ENCODE measurements at places on chromosomes 7 and 10.

GRCh38 chr7:129958643-129959470, 6.1 kb upstream of the UBE2H start:
- DNase-seq = no peak

DNA sequence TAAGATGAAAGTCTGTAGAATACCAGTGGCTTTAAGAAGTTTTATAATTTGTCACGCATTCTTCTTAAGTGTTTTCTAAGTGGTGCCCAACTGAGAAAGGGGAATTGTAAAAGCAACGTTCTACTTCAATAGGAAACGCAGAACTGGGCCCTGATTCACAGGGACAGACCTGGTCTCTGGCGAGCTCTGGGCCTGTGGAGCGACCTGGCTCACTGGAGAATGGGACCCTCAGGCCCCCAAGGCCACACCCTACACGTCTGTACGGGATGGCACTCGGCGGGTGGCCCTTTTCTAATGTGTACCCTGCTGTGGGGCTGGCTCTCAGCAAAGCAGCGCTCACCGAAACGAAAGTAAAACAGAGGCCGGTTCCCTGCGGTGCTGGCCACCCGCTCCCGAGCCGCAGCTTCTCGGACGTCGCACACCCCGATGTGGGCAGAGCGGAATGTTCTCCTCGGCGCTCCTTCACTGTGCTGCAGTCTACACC, 205.0 kb downstream of the DIP2C start:
- DNase-seq = no peak

DNA sequence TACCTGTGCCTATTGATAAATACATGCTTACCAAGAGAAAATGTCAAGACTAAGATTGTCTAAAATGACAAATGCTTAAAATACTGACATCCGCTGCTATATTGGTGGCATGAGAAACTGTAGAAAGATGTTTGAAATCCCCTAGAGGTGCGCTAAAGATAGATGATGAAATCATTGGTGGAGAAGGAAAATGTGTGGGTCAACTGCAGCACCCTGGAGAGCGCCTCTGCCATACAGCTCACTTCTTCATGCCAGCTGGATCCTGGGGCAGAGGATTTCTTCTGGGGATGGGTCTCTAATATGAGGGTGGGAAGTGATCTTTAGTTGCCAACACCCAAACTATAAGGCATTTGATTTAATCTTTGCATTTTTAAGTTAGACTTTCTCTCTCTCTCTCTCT, 680.4 kb upstream of the POM121L12 start:
- DNase-seq = peak; percentile 2

DNA sequence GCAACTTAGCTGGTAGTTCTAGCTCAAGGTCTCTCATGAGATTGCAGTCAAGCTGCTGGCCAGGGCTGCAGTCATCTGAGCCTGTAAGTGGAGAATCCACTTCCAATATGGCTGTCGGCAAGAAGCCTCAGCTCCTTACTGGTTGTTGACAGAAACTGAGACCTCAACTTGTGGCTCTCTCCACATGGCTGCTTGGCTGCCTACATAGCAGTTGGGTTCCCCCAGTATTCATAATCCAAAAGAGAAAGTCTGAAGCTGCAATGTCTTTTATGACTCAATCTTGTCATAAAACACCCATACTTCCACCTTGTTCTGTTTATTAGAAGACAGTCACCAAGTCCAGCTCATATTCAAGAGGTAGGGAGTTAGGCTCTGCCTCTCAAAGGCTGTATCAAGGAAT, 334.9 kb upstream of the KMT2E start:
- DNase-seq = no peak

DNA sequence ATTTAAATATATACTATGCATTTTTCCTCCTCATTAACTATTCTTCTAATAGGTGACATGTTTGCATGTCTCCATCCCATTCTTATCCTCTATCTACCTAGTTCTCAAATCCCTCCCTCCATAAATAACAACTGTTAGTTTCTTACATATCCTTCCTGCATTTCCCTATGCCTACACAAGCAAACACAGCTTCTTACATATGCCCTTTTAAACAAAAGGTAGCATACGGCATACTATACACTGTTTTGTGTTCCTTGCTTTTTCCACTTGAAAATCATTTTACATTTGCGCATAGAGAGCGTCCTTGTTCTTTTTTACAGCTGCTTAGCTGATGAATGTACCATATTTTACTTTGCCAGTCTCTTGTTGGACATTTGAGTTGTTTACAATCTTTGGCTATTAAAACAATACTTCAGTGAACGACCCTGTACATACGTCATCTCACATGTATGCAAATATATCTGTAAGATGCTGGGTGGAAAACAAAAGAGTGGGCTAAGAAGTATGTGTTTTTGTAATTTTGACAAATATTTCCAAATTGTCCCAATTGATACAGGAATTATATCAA, 7.8 kb downstream of the GOT1 start:
- DNase-seq = no peak

- no peak for DNase-seq
Measured at GRCh38 chr7:74343281-74344131, 54.3 kb downstream of the CLIP2 start.

DNA sequence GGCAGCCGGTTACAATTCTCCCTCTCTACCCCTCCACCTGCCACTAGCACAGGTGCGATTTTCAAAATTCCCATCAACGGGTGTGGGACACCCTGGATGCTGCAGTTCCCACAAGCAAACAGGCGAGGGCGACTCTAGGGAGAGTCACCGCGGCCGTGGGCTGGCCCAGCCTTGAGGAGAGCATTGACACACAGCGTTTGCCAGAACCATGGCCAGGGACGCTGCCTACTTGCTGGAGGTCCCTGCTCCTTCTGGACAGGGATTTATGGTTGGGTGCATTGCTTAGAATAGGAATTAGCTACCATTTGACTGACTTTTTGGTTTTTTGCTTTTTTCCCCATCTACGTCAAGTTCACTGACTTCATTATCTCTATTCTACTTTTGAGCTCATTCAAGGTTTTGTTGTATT, 19.0 kb upstream of the CLDN4 start:
- no peak for DNase-seq

DNA sequence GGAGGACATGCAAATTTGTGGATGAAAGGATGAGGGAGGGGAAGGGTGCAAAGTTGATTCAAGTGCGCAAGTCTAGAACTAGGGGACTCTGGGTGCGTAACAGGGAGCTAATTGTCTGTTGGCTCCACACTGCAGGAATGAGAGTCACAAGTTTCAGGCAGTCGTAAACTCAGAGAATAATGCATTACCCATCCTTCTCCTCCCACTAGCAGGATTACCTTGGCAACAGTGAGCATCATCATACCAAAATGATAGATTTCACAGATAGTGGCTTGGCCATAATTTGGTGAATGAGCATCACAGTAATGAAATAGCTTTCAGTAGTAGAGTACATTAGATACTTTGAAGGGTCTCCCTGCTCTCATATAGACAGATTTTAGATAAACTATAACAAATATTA, 565.5 kb downstream of the GALNT17 start:
- no peak for DNase-seq

DNA sequence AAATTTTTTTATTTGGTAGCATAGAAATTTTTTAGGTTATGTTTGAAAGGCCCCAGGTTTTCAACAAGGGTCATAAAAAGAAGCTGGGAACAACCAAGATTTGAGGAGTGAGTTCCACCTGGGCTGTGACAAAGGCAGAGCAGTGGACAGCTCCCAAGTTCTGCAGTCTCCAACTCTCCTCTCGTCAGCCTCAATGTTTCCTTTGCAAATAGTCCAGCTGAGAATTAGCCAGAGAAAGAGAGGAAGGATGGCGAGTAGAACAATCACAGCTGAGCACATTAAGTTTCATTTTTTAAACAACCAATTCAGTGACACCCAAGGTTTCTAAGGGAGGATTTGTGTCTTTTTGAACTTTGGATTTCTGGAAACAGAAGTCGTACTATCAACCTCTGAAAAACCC, 143.2 kb downstream of the NRCAM start:
- no peak for DNase-seq

Data from right renal pelvis (tissue), 4 donors.